ENCODE measurements at places on chromosomes 3 and 15.

DNA sequence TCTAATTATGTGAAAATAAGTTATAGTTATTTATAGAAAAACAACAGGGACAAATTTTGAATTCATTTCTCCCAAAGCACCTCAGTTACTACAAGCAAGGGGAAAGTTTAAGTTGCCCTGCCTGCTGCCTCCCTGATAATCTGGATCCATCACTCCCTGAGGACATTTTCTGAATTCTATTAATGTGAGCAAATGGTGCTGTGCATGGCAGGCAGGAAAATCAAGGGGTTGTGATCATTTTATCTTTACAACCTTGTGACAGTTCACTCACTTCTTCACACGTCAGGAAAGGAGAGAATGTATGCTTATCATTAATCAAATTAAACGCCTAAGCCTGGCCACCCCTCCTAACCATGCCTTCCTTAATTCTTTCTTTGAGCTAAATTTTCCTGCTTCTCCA, 39.3 kb downstream of the ITGB5 start:
- DNase-seq = no peak

DNA sequence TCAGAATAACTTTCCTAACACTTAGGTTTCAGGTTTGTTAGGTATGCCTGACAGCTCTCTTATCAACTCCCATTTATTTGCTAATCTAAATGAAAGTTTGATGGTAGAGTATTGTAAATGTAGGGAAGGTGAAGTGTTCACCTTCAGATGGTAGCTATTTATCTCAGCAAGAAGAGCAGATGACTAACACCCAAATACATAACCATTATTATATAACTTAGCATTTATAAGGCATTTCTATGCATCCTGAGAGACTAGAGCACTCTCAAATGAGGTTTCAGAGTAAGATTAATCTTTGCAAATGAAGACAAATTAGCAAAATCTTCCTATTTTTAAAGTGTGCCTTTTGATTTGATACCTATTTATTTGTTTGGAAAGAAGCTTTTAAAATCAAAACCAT, 143.8 kb downstream of the IGF1R start:
- no peak for DNase-seq

GRCh38 chr3:37301980-37302708, 127.8 kb upstream of the LRRFIP2 start:
- DNase-seq = no peak

DNA sequence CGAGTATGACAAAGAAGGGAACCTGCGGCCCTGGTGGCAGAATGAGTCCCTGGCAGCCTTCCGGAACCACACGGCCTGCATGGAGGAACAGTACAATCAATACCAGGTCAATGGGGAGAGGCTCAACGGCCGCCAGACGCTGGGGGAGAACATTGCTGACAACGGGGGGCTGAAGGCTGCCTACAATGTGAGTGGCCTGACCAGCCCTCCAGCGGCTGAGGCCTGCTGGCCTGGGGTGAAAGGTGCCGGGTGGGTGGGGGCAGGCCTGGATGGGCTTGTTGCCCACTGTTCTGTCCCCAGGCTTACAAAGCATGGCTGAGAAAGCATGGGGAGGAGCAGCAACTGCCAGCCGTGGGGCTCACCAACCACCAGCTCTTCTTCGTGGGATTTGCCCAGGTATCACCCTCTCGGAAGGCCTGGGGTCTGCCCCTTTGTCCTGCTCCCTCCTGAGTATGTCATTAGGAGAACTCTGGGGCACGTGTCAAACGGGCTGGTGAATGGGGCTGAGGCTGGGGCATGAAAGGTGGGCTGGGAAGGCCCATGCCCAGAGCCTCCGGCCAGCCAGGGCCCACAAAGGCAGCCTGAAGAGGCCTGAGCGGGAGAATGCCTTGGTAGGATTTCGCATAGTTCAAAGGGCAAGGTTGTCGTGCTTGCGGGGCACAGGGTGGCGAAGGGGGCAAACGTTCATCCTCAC, 7.8 kb upstream of the PSMD2 start:
- DNase-seq = no peak

DNA sequence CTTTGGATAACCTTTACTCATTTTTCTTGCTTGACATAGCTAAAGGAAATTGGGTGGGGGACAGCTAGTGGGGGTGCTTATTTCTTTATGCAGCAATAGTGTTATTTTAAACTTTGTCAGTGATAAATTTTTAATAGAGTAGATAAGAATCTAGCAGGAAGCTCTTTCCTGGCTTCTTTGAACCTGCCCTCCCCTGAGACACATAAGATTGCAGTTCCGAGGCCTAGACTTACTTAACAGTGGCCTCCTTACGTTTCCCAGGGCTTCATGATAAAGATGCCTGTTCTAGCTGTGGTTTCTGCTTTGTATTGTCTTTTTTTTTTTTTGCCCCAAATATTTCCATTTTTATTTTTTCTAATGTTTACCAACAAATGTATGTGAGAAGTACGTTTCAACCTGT, 170.1 kb downstream of the VPS8 start:
- DNase-seq = peak; percentile 76

GRCh38 chr15:60618206-60618605, 139.3 kb upstream of the ICE2 start:
- no peak for DNase-seq

DNA sequence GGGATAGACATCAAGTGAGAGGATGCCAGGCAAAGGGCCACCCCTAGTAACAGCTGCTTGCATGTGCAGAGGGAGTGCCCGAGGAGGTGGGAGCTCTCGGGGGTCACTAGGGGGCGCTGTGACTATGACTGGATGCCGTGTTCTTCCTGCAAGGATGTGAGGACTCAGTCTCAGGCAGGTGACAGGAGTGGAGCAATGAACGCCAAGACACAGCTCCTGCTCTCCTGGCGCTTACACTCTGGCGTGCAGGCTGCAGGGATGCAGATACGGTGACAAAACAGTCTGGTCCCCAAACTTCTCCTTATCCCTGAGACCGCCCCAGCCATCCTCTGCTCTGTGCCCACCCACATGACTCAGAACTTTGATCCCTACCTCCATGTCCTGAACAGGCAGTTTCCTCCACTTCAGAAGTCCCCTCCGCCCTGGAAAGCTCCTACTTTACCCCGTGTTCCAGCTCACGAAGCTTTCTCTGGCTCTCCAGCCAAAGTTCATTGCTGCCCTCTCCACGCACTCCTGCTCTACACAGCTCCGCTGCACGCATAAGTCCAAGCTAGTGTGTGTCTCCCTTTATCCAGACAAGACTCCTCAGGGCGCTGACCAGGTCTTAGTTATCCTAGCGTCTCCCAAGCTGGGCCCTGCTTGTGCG, 14.7 kb downstream of the RHOV start:
- peak; percentile 37 for DNase-seq

DNA sequence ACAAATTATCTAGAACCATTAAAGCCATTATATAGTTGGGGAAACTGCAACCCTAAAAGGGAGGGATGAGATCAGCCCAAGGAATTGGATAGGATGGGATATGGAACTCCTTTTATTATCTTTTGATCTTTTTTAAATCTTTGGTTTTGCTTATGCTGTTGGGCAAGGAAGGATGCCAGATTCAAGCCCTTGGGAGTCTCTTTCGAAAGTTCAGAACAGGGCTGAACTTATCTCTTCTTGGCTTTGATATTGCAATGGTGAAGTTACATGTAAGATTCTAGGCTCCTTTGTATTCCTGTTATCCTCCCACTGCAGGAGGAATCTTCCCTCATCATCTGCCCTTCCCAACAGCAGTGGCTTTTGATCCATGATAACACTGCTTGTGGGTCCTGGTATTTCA, 10.0 kb upstream of the SLC22A13 start:
- no peak for DNase-seq

Data from SK-N-MC (cell line).